ENCODE measurements at places on chromosomes 5 and 9.

DNA sequence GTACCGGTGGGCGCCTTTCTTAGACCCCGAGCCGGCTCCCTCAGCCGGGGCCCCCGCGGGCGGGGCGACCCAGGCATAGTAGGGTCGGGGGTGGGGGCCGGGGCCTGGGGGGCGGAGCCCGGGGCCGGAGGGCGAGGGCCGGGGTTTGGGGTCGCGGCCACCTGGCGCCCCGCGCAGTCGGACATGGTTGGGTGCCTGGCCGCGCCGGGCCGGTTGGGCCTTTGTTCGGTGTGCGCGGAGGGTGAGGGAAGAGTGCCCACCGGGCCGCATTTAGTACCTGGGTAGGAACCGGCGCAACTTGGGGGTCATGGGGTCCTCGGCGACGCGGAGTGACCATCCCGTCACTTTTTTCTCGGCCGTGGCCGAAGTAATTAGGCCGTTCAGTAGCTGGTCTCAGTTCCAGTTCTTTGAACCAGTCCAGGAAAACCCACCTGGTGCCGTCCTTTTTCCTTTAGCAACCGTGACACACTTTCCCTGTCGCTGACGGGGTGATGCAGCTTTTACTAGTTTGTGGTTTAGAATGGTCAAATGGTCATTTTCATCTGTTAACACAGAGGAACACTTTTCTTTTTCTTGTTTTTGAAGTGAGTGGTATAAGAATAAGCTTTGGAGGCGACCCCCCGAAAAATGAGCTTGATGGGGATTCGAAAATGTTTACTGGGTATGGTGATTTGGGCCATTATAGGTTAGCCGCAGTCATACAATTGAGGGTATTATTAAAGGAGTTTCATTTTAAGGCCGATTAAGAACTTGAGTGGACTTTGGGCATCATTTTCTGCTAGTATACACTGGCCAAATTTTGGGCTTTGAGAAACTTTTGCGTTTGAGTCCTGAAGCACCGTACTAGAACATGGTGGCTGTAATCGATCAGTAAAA is 589 bp downstream of the CKS2 start:
- DNase-seq: no peak

- DNase-seq: no peak
Observed at GRCh38 chr9:12863618-12864017, 88.8 kb downstream of the LURAP1L start.

- DNase-seq: no peak
Observed at GRCh38 chr5:172528440-172528839, 74.1 kb upstream of the SH3PXD2B start.

DNA sequence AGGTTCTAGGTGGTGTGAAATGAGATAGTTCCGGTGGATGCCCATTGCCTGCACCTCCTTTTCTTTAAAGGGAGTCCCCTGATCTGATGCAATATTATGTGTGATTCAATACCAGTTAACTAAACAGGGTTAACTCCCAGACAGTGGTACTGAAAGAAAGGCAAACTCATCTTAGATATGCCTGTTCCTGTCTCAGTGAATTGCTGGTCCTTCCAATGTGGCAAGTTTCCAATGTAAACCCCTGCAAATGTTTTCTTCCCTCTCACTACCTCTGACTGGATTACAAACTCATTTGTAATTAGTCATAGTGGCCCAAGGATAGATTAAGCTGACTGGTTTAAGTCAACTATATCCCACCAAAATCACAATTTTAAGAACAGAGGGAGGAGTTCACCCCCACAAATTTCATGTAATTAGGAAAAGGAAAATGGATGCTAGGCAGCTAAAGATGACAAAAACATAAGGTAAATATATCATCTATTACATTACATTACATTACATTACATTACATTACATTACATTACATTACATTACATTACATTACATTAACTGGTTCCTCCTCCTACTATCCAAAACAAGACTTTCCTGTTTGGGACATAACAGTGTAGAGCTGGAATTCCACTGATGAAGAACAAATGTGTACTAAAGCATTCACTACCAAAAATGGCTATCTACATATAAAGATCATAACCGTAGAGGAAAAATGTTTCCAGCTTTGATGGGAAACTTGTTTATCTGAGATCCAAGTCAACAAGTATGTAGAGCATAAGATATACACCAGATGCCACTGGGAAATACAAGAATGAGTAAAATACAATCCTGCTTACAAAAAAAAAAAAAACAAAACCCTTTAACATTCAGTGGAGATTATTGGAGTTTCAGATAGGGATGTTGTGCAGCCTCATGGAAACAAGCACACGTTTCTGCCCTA is 121.5 kb upstream of the SNX2 start:
- DNase-seq: no peak

DNA sequence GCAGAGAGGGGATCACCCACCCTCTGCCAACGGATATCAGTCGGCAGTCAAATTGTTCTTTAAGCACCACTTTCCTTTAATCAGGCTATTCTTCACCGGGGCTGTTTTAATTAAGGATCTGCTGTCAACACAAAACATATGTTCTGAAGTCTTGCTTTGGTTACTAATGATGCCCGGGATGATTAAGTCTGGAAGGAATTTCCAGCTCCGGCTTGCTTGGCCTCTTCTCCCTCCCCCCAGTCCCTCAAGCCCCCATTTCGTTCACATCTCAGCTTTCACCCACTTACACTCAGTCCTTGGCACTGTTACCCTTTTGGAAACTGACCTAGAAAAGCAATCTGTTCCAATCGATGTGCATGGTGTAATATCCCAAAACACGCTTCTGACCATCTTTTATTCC is 74.7 kb downstream of the MSX2 start:
- no peak for DNase-seq

All from cortex of kidney (tissue), 1 donor.